ENCODE measurements at places on chromosomes 13 and 19.
A peak's percentile ranks its signal among the peaks of the same experiment; 100 is the strongest.

GRCh38 chr13:32019612-32020233 lies 11.9 kb upstream of the FRY start:
- DNase-seq: peak; percentile 20

- DNase-seq: no peak
Observed at GRCh38 chr13:78228940-78229339, 310.3 kb upstream of the EDNRB start.

DNA sequence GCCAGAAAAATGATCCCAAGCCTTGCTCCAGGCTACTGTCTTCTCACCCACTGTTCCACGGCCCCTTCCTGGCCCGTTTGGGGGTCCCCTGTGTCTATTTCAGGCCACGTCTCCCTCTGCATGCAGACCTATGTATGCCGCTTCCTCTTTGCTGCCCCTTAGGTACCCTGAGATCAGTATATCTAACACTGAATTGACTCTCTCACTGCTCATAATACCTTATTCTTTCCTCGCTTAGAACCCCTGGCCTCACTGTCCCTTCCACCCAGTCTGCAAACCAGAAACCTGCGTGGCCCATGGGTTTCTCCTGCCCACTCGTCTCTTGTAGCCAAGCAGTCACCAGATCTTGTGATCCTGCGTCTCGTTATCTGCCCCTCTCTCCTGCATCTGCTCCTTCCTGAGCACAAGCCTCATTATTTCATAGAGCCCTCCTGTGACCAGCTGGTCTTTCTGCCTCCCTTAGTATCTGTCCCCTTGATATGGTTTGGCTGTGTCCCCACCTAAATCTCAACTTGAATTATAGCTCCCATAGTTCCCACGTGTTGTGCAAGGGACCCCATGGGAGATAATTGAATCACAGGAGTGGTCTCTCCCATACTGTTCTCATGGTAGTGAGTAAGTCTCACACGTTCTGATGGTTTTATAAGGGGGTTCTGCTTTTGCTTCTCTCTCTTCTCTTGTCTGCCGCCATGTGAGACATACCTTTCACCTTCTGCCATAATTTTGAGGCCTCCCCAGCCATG lies 109.0 kb upstream of the RNF113B start:
- peak; percentile 35 for DNase-seq

DNA sequence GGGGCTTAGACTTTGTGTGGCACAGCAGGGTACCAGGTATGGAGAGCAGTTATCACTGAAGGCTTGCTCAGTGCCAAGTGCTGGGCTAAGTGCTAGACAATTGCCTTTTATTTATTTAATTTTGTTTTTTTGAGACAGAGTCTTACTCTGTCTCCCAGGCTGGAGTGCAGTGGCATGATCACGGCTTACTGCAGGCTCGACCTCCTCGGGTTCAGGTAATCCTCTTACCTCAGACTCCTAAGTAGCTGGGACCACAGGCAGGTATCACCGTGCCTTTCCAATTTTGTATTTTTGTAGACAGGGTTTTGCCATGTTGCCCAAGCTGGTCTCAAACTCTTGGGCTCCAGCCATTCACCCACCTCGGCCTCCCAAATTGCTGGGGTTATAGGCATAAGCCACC lies 256.9 kb downstream of the ZNF536 start:
- DNase-seq: no peak

DNA sequence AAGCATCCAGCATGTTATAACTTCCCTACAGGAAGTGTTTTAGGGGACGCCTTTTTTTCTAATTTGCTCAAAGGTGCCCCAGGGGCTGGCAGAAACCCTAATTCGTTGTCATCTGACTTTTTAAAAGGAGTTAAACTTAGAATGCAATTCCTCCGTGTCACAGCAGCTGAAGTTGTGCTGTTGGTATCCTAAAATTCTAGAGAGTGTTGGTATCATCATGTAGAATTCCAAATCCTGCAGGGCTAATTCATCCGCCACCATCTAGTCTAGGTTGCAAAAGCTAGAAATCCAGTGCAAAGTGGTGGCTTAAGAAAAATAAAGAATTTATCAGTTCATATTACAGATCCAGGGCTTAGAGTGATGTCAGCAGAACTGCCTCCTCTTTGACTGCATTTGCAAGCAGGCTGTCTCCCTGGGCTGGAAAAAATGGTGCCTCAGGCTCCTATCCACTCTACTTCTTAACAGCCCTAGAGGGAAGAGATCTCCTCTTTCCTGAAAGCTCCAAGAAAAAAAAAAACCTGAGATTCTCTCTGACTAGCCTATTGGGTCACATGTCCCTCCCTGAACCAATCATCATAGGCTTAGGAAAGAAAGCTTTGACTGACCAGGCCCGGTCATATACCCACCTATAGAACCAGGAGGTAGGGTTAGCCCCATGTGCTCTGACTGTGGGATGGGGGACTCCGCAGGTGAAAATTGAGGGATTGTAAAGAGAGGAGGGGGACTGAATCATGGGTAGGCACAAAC lies 73.0 kb downstream of the MAP4K1 start:
- no peak for DNase-seq

DNA sequence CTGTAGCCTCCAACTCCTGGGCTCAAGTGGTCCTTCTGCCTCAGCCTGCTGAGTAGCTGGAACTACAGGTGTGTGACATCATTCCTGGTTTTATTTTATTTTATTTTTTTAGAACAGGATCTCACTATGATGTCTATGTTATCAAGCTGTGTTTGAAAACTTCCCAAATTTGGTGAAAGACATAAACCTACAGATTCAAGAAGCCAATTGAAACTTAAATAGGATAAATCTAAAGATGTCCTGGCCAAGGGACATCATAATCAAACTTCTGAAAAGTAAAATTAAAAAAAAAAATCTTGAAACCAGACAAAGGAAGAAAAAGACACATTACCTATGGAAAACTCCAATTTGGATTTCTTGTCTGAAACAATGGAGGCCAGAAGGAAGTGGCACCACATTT lies 23.1 kb upstream of the PDX1 start:
- DNase-seq: no peak

GRCh38 chr13:72104656-72105180 lies 237.7 kb upstream of the DACH1 start:
- DNase-seq: no peak

DNA sequence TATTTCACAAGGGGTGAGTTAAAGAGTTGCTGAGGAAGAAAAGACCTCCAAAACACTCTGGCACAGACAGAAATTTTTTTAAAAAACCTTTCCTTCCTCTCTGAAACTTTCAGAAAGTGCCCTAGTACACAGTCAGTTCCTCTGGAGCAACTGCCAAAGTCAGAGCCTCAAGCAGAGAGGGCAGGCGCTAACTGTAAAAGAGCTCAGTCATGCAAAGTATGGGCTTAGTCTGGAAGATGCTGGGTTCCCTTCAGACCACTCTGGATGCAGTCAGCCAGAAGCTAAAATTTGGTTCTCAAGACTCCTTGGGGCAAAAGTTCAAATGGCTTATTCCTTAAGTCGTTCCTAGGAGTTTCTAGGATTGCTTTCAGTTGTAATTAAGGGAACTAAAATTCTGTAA lies 671.6 kb downstream of the PCDH9 start:
- no peak for DNase-seq

DNA sequence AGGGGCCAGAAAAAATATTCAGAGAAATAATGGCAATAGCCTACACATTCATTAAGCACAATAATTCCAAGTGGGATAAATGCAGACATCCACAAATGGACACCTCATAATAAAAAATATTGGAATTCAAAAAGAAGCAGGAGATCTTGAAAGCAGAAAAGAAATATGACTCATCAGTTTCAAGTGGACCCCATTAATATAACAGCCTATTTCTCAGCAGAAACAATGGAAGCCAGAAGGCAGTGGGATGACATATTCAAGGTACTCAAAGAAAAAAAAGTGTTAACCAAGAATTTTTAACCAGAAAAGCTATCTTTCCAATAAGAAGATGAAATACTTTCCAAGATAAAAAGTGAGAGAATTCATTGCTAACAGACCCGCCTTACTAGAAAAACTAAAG lies 48.4 kb upstream of the CYP2A13 start:
- no peak for DNase-seq

- DNase-seq: no peak
Observed at GRCh38 chr13:67155898-67156722, 74.0 kb downstream of the PCDH9 start.

- no peak for DNase-seq
Observed at GRCh38 chr19:355134-355533, 10.5 kb upstream of the MIER2 start.

DNA sequence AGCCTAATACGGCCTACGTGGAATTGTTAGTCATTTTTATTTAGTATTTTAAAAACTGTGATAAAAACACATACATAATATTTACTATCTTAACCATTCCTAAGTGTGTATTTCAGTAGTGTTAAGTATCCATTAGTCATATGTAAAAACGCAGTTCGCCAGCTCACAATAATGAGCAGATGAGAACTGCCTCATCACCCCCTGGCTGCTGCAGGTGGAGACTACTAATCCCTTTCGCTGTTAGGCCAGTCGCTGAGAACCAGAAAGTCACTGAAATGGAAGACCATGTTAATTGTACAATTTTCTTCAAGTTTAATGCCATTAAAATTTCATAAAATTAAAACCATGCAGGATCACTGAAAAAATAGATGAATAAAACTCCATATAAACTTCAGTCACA lies 1.6 kb downstream of the ESD start:
- DNase-seq: no peak

DNA sequence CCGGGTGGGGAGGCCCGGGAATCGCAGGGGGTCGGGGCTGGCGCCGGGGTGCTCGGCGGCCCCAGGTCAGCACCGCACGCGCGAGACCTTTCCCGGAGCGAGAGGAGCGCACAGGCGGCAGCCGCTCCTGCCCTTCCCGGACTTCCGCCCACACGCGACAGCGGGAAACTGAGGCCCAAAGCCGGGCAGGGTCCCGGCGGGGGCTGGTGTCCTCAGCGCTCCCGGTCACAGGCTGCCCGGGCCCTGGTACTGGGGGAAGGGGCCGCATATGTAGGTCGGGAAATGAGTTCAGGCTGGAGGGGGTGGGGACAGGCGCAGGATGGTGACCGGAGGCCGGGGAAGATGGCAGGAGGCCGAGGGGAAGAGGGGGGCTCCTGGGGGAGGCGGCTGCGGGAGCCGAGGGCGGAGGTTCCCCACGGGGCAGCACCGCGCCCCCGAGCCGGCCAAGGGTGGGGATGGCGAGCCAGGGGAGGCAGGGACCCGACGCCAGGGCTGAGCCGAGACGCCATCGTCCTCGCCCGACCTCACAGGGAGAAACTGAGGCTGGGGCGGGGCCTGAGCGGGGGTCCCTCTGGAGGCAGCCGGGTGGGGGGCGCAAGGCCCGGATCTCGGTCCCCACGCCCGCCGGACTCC lies 662 bp downstream of the CBARP start:
- no peak for DNase-seq

DNA sequence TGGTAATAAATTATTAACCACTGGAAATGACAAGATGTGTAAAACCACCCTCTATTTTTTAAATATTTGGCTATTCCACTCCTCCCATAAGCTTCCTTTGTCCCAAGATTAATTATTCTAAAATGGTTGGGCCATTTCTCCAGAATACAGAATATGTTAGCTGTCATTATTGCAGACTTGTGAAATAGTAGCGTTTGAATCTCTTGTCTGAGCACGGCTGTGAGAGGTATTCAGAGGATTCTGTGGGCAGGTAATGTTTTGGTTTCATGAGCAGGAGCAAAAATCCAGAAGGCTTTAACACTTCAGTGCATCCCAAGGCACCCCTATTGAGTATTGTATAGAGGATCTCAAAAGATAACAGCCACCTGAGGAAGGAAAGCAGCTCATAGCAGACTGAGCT lies 256.0 kb downstream of the UQCRFS1 start:
- no peak for DNase-seq

DNA sequence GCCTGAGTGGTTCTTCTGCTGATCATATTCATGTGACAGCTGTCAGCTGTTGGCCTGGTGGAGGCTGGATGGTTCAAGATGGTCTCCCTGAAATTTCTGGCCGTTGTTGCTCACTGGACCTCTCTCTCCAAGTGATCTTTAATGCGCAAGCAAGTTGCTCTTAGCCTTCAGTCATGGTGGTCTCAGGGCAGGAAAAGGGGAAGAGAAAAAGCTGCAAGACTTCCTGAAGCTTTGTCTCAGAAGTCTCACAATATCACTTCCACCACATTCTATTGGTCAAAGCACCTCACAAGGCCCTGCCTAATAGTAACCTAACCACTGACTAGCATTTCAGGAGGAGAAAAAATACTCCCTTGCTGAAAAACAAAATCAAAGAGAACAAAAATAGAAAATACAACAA lies 1.6 kb upstream of the ZNF567 start:
- no peak for DNase-seq

GRCh38 chr13:41401366-41401765 lies 56.0 kb upstream of the RGCC start:
- DNase-seq: no peak

- no peak for DNase-seq
Observed at GRCh38 chr13:26941345-26942174, 181.0 kb upstream of the GPR12 start.
